ENCODE measurements at places on chromosomes 16 and 17. TPM values are rescaled to one million over a fixed set of nuclear protein-coding genes. Genes with fewer than 3 reads are reported as not detected.
A peak's percentile ranks its signal among the peaks of the same experiment; 100 is the strongest.

GRCh38 chr17:1673041-1673785 lies 11.5 kb downstream of the PRPF8 start:
- no peak for DNase-seq
- no peaks in the 10 kb centered on the region for H3K27me3 ChIP-seq
- no peak overlapping the region for H3K27ac ChIP-seq
- peaks cover 74% of the 10 kb centered on the region for H3K36me3 ChIP-seq
- no peak overlapping the region for H3K4me3 ChIP-seq
- H3K4me1 ChIP-seq, result peaks cover 7% of the 10 kb centered on the region

The KRT12 gene
- not detected for total RNA-seq

The RPS15A gene
- 1,036 TPM for total RNA-seq

The LRRC46 gene
- total RNA-seq, result 0.30 TPM

GRCh38 chr17:56160422-56160821 lies 7.1 kb downstream of the ANKFN1 start:
- H3K27me3 ChIP-seq, result no peaks in the 10 kb centered on the region
- no peak overlapping the region for H3K4me3 ChIP-seq
- peaks cover 6% of the 10 kb centered on the region for H3K4me1 ChIP-seq
- no peaks in the 10 kb centered on the region for H3K36me3 ChIP-seq

The PTX4 gene
- not detected for total RNA-seq

GRCh38 chr17:82835766-82836512 lies 3.9 kb downstream of the ZNF750 start:
- no peak for DNase-seq
- H3K36me3 ChIP-seq, result no peaks in the 10 kb centered on the region
- no peak overlapping the region for H3K27ac ChIP-seq
- no peaks in the 10 kb centered on the region for H3K4me1 ChIP-seq
- no peaks in the 10 kb centered on the region for H3K27me3 ChIP-seq

DNA sequence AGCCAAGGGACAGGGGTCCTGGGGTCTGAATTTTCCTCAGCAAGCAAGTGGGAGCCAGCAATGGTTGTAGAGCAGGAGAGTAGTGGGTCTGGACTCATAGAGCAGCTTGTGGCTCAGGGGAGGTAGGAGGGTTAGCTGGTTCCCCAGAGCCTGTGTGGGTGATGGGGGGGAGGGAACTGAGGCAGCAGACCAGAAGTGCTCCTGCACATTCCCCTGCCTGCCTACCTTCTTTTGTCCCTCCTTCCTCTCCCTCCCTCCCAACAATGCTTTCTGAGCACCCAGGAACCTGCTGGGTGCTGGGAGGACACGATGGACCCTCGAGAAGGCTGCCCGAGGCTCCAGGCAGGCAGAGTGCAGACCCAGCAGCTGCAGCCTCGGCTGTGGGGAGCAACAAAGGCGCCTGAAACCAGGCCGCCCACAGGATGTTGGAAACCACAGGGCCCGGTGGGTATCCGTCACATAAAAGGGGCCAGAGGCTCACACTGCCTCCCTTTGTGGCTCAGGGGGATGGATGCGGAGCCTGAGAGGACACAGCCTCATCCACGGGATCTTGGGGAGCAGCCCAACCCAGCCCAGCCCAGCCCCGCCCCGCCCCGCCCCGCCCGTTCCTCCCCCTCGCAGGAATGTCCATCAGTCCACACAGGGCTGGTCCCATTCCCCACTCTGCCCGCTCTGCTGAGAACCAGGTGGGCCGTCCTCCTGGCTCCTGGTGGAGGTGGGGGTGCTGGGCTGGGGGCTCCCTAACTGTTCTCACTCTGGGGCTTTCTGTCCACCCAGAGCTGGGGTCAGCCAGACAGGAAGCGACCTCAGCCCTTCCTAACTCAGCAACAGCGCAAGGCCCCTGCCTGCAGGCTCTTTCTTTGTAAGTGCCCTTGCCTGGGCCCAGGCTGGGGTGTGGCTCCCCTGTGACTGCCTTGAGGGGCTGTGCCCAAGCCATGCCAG lies 1.7 kb upstream of the NLRC3 start:
- peak; percentile 2 for DNase-seq
- H3K4me3 ChIP-seq, result no peak overlapping the region
- no peak overlapping the region for H3K27ac ChIP-seq
- H3K36me3 ChIP-seq, result no peaks in the 10 kb centered on the region

- no peak overlapping the region for H3K4me3 ChIP-seq
- peak; percentile 41 for DNase-seq
- H3K4me1 ChIP-seq, result peaks cover 14% of the 10 kb centered on the region
These were observed 36.4 kb downstream of the MAP2K6 start for GRCh38 chr17:69450918-69451317.

The MYL4 gene
- 38.5 TPM for total RNA-seq

GRCh38 chr16:73151941-73152340 lies 104.0 kb upstream of the ZFHX3 start:
- no peaks in the 10 kb centered on the region for H3K4me1 ChIP-seq
- no peak overlapping the region for H3K27ac ChIP-seq
- no peak for DNase-seq
- no peak overlapping the region for H3K4me3 ChIP-seq
- H3K36me3 ChIP-seq, result no peaks in the 10 kb centered on the region

- H3K4me1 ChIP-seq, result peaks cover 53% of the 10 kb centered on the region
- no peaks in the 10 kb centered on the region for H3K27me3 ChIP-seq
- peak; percentile 73 for DNase-seq
- H3K27ac ChIP-seq, result peak overlapping the region; percentile 100
- H3K36me3 ChIP-seq, result no peaks in the 10 kb centered on the region
These were observed 1.9 kb downstream of the MNT start for GRCh38 chr17:2398655-2399571.

The XAF1 gene
- total RNA-seq, result 50.9 TPM

DNA sequence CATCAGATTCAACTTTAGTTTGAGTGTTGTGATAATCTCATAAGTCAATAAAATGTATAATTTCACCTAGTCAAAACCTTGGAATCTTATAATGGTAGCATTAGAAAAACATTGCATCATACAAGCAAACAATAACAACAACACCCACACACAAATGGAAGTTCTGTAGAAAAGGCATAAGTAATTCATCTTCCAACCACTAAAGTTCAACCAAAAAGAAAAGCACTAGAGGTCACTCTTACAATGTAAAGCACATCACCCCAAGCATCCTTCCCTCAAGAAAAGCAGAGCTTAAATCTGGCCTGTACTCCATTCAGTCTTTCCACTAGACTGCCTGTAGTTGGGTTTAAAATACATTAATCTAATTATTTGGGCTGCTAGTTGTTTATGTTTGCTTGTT lies 1.8 kb downstream of the CNTNAP4 start:
- H3K27me3 ChIP-seq, result peaks cover 2% of the 10 kb centered on the region
- no peak overlapping the region for H3K27ac ChIP-seq
- H3K4me3 ChIP-seq, result no peak overlapping the region

- peaks cover 14% of the 10 kb centered on the region for H3K4me1 ChIP-seq
- H3K4me3 ChIP-seq, result no peak overlapping the region
- no peak overlapping the region for H3K27ac ChIP-seq
- no peaks in the 10 kb centered on the region for H3K27me3 ChIP-seq
- peak; percentile 20 for DNase-seq
- H3K36me3 ChIP-seq, result peaks cover 10% of the 10 kb centered on the region
These were observed 2.5 kb downstream of the CIAPIN1 start for GRCh38 chr16:57444711-57445110.
